ENCODE measurements at places on chromosomes 2 and 18. TPM values are rescaled to one million over a fixed set of nuclear protein-coding genes. Genes with fewer than 3 reads are reported as not detected.

SIGLEC15 gene
- total RNA-seq: not detected

LIMS2 gene
- 169 TPM for total RNA-seq

SERPINB13 gene
- total RNA-seq: not detected

NEDD4L gene
- 15.6 TPM for total RNA-seq

ACTG2 gene
- 134 TPM for total RNA-seq

CEP192 gene
- 3.1 TPM for total RNA-seq

CYP1B1 gene
- 148 TPM for total RNA-seq

TOGARAM2 gene
- total RNA-seq: not detected

LYG2 gene
- total RNA-seq: not detected

RAB31 gene
- 36.8 TPM for total RNA-seq

RPRM gene
- total RNA-seq: not detected

RAPGEF4 gene
- total RNA-seq: 79.9 TPM

CD8B gene
- total RNA-seq: not detected

C2orf69 gene
- total RNA-seq: 1.9 TPM

AQP12B gene
- total RNA-seq: not detected

CDKL4 gene
- total RNA-seq: 2.0 TPM

MTX2 gene
- total RNA-seq: 8.5 TPM

CCDC85A gene
- total RNA-seq: 15.0 TPM

C2orf68 gene
- total RNA-seq: 1.6 TPM
